ENCODE measurements at places on chromosomes 11 and 22.

DNA sequence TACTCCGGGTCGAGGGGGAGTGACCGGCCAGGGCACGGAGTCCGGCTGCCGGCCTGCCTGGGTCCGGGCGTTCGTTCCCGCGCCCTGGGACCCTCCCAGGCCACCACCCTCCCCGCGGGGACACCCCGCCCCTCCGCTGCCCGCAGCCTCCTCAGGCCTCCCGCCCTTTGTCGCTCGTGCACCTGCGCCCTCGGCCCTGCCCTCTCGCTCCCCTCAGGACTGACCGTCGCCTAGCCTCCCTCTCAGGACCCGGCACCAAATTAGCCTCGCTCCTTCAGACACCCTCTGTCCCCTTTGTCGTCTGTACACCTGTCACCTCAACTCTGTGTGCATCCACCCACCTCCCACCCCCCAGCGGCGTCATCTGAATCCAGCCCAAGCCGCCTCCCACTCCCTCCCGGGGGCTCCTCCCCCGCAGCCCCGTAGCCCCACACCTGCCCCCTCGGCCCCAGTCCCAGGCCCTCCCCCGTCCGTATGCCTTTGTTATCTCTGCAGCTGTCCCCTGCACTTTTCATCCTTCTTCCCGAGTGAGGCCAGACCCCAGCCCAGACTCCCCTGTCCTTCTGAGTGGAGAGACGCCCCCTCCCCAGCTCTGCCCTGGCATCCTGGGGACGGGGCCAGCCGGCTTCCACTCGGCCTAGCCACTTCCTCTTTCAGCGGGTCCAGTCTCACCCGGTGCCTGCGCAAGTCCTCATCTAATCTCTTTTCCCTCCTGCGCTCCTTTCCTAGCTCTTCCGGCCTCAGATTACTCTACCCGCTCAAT lies 643 bp downstream of the TIGD3 start:
- peak; percentile 52 for DNase-seq

GRCh38 chr22:32744176-32744959 lies 57.1 kb upstream of the TIMP3 start:
- DNase-seq = no peak

GRCh38 chr11:80473562-80473961 lies 1032.7 kb upstream of the TENM4 start:
- no peak for DNase-seq

- DNase-seq = no peak
These were observed 48.8 kb downstream of the ASCL2 start for GRCh38 chr11:2221591-2221990.

- DNase-seq = no peak
These were observed 455.6 kb downstream of the BUD13 start for GRCh38 chr11:116317212-116317611.
